ENCODE measurements at places on chromosomes 5 and 9.
A peak's percentile ranks its signal among the peaks of the same experiment; 100 is the strongest.

DNA sequence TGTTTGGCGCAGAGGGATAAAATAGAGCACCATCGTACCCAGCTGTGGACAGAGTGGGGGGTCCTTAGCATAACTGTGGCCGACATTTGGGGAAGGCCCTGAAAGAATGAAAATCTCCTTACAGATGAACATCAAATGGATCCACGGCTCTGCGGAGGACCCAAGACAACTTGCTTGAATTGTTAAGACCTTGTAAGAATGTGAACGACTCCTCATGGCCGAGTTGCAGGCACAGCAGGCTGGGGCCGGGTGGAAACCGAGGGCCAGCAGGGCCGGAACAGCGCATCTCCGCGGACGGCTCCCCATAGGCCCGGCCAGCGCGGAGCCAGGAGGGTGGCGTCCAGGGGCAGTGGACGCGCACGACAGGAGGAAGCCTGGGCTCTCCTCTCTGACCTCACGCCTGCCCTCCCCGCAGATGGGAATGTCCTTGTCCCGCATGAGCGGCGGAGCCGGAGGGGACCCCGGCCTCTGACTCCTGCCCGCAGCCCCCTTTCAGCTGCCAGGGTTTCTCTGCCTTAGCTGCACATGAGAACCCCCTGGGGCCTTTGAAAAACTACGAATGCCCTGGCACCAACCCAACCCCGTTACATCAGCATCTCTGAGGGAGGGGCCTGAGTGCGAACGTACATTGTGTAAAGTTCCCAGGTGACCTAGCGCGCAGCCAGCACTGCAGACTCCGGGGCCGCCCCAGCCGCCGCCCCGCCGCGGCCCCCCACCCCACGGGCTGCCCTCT is 36.2 kb upstream of the PTCH1 start:
- no peak for DNase-seq

DNA sequence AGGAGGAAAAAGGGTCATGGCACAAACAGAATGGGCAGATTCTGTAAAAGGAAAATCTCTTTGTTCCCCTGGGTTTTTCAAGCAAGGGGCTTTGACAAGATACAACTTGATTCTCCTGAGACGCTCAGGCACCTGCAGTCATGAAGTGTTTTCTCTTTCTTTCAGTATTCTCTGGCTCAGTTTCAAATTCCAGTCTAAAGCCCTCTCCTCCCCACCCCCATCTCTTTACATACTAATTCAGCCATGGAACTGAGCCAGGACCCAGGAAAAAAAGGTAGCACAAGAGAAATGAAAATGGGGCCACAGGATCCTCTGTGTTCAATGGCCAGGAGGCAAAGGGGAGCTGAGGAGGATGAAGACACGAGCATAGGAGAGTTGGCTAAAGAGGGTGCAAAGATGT is 408.4 kb downstream of the SPOCK1 start:
- DNase-seq, result no peak

DNA sequence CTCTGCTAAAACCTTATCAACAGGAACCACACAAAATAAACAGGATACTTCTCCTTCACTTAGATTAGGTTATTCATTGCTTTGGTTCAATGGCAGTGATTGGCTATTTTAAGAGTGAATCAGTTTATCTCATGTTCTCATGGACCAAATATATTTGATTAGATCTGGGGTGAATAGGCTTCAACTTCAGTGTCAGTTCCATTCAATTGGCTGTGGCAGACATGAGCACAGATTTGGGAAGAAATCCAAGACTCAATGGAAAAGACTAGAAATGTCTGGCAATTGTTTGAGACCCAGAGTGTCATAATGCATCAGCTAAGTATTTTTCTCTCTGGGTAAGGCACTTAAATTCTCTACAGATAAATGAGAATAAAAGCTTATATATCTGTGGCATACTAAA is 37.1 kb downstream of the CDH18 start:
- peak; percentile 1 for DNase-seq

GRCh38 chr9:112120439-112120925 is 54.6 kb downstream of the SUSD1 start:
- peak; percentile 7 for DNase-seq

DNA sequence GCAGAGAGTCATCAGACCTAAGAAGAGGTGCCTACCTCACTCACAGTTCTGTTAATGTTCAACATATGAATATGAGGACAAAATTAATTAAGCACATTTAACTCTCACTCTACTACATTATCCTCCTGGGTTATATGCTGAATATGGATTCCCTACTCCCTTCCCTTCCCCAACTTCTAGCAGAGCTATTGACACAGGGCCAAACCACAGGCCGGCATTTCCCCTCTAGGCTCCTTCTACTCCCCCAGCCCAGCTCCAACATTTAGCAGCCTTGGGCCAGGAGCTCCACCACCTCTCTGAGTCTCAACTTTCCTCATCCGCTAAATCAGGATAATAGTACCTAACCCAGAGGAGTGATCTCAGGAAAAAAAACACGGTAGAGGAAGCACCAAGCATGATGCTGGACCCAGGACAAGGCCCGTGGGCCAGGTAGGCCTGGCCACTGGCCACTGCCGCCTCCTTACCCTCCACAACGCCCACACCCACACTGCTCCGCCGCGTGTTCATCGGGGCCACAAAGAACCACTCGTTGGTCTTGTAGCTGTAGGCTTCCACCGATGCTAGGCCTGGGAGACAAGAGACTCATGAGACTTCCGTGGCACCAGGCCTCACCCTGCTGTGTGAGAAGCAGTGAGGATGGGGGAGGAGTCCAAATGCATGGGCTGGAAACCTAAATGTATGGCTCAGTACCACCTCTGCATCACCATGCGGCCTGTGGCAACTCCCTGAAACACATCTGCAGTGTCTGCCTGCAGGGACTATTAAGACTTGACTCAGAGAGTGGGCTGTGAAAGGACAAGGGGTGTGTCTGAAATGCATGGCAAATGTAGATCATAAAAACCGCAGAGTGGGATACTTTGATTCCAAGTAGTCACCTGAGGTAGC is 98.8 kb downstream of the KLHL3 start:
- DNase-seq, result no peak

DNA sequence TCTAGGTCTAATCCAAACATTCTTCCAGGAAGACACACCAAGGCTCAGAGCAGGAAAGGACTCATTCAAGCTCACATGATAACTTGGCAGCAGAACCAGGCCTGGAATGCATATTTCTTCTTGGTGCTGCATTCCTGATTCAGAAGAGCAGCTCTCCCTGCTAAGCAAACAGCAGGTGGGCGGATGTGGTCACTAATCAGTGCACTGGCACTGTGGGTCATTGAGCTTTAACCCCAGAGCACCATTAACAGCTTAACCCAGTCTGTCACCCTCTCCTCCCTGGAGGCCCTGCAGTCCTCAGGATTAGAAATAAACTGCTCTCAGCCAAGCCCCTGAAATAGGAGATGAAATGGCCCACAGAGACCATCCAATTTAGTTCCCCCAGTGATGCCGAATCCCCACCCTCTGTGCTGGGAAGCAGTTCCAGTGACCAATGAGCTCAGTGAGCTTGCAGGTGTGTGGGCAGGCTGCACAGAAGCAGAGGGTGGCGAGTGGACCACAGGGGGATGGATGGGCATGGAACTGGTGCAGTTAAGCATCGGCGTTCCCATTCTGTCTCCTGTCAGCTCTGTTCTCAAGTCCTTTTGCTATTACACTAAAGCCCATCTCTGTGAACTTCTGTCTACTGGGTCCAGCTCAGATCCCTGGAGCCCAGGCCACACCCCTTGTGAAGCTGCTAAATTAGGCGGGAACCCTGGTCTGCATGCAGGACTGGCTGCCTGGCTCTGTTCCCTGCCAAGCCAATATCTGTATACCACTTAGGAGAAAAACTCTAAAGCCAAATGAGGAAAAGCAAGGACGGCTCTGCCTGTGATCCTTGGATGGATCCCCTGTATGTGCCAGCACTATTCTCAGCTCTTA is 16.6 kb upstream of the MEGF9 start:
- DNase-seq, result peak; percentile 91

GRCh38 chr5:136129445-136129844 is 3.2 kb upstream of the SMAD5 start:
- DNase-seq, result no peak

DNA sequence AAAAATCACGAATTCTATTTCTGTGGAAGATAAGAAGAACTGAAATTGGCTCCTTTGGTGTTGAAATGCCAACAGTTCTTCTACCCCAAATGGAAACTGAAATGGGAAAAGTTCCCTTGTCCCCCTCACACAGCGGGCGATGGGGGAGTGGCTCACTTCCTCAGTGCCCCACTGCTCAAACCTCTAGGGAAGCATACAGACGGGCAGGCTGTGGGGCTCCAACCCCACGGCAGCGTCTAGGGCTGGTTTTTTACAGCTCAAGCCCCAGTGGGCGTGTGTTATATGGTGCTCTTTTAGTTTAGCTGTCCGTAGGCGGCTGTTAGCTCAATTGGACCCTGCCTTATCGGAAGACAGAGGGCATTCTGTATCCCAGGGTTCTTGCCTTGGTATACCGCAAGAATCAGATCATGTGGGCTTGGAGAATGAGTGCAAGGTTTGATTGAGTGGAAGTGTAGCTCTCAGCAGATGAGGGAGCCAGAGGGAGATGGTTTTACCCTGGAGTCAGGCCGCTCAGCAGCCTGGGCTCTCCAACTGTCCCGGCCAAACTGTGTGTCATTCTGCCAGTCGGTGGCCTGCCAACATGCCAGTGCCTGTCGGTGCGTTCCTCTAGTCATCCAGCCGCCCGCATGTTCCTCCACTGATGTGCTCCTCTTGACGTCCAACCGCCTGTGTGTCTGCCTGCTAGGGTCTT is 166.3 kb upstream of the ZNF608 start:
- DNase-seq, result no peak

DNA sequence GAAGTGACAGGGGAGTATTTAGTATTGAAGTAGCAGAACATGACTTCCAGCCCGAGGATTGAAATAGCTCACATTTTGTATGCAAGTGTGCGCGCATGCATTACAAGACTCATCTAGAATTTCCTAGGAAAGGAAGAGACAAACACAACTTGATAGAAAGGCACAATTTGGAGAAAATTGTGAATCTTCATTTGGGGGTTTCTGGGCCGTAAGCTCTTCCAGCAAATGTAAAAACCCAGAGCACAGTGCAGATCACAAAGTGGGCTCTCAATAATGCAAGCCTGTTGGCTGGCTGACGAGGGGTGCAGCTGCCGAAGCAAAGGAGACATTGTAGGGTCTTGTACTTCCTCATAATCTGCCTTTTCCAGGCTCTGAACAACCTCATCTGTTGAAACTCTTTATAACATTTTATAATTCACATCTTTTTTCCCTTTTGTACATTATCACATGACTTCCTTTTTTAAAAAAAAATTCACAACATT is 109.0 kb downstream of the BAAT start:
- DNase-seq, result no peak

DNA sequence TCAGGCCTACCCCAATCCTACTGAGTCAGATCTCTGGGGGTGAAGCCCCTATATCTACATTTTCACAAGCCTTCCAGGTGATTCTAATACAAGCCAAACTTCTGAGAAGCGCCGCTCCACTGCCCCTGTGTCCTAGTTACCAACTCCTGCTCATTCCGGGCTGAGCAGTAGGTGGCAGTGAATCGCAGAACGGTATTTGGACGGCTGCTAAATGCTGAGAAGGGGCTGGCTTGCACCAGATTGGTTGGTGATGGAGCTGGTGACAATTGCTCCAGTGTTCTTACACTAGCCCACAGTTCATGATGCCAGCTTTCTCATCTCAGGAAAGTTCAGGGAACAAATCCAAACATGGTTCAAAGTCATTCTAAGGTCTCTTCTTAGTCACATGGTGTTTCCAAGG is 31.1 kb upstream of the FGF1 start:
- peak; percentile 60 for DNase-seq

GRCh38 chr5:60223342-60223741 is 329.8 kb upstream of the PDE4D start:
- DNase-seq, result no peak

DNA sequence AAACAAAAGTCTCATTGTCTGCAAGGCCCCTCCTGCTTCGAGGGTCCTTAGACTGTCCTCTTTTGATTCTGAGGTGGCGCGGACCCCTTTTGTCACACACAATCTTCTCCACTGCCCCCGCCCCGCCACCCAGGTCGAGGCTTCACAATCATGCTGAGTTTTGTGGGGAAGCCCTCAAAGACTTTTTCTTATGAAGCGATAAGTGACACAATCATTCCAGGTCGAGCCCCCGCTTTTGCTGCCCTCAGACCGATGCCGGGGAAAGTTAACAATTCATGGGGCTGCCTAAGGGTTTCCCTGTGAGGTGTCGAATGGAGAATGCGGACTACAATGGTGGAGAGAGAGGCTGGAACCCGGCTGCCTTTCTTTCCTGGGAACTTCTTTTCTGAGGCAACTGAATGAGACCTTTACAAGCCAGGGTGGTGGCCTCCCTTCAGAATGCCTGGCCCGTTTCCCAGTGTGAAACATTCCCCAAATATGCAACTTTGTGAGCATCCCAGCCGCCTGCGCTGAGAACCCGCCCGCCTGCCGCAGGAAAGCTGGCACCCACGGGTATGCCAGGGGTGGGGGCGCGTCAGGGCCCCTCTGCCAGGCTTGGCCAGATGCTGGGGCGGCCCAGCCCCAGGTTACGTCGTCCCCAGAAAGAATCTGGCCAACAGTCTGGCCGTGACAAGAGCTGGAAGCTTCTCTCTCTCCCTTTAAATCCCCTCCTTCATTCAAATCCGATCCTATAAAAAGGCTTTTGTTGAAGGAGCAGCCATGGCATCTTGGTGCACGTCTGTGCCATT is 71.9 kb downstream of the MAP1B start:
- peak; percentile 97 for DNase-seq

- no peak for DNase-seq
Observed at GRCh38 chr5:136242136-136242535, 49.2 kb upstream of the SMIM32 start.

GRCh38 chr9:71620746-71621145 is 147.6 kb downstream of the CEMIP2 start:
- no peak for DNase-seq

- no peak for DNase-seq
Observed at GRCh38 chr9:129239946-129240490, 62.0 kb upstream of the IER5L start.

- peak; percentile 63 for DNase-seq
Observed at GRCh38 chr5:10489810-10490426, 48.2 kb downstream of the ROPN1L start.

DNA sequence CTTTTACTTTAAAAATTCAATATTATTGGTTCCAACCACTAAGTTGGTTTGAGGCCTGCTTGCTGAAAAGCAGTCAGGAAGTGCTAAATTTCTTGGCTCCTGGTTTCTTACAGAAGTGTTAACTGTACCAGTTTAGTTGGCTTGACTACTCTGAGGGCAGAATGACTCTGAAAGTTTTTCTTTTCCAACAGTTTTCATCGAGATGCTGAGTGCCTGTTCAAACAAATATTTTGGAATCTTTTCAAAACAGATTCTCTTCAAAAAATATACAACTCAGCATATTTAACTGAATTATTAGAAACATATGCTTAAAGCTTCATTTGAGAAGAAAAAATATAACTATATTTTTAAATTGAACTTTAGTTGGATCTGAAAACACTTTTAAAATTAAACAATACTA is 37.0 kb downstream of the SLC38A9 start:
- DNase-seq, result peak; percentile 21

DNA sequence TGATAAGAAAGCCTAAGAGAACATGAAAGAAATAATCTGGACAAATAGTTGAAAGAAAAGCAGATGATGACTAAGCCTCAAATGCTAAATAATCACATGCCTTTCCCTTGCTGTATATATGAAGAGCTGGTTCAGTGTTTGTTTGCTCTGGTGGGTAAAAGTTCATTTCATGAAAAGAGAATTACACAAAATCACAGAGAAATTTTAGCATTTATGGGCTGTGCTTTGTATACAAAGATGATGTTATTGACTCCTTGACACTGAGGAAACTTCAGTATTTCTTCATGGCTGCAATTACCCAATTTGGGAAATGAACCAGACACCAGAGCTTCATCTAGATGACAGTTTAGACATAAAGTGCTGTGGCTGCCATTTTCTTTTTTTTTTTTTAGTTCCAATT is 527.2 kb downstream of the NR2F1-AS1 start:
- DNase-seq, result peak; percentile 40

- no peak for DNase-seq
Observed at GRCh38 chr5:124160265-124160664, 586.2 kb downstream of the ZNF608 start.
